MM.1S (cell line): ENCODE measurements at places on chromosomes 3 and 15.

DNA sequence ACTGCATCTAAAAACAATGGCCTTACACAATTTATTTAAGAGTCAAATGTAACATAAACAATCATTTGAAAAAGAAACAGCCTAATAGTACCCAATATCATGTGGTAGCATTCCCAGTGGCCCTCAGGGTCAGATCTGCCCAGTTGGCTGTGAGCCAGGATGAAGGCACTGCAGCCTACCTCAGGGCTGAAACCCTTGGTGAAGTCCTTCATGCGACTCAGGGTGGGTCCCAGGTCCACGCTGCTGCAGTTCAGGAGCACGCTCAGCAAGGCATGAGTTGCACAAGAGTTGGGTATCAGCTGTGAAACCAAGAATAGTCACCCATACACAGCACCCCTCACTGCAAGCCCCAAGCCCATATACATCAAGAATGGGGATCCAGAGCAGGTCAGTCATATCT, 37.1 kb downstream of the SEMA3G start:
- no peak for DNase-seq

DNA sequence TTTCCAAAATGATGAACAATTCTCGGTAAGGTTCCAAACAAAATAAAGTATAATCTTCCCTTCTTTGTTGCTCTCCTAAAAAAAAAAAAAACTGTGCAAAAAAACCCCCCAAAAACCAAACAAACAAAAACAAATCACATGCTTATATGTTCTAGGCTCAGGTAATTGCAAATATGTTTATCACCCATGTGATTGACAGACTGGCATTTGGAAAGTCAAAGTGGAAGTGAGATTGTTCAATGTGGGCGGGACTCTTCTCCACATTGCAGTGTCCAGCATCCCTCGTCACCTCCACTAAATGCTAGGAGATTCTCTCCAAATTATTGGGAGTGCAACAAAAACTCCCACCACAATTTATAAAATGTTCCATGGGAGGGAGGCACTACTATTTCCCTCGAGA, 57.6 kb upstream of the CACNA1D start:
- no peak for DNase-seq

- no peak for DNase-seq
Observed at GRCh38 chr3:114690911-114691310, 397.1 kb downstream of the TIGIT start.

DNA sequence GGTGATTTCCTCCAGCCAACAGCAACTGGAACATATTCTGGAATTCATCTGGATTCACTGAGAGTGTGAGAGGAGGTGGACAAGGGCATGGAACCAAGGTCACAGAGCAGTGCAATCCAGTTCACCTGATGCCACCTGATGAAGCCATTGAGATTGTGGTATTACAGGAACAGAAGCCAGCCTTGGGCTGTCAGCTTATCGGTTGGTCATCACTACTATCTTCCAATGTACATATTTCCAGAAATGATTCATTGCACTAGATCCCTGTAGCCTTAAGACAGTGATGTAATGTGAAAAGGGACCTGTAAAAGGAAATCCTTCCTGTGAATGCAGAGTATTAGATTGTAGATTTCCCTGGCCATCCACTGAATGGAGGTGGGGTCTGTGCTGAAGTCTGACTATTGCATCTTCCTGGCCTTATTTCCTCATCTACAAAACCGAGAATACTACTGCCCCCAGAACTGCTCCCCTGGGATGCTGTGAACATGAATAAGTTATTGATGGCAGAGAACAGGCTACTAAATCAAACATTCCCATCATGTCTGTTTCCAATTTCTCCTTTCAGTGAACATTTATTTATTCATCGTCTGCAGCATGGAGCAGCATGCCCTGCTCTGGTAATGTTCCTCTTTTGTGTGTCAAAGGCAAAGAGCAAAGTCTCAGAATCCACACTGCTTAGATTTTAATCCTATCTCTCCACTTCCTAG, 47.4 kb upstream of the TPM1 start:
- no peak for DNase-seq

GRCh38 chr3:194828116-194828515, 142.4 kb downstream of the FAM43A start:
- no peak for DNase-seq

- peak; percentile 97 for DNase-seq
Observed at GRCh38 chr3:130850044-130850797, 43.7 kb upstream of the ATP2C1 start.

DNA sequence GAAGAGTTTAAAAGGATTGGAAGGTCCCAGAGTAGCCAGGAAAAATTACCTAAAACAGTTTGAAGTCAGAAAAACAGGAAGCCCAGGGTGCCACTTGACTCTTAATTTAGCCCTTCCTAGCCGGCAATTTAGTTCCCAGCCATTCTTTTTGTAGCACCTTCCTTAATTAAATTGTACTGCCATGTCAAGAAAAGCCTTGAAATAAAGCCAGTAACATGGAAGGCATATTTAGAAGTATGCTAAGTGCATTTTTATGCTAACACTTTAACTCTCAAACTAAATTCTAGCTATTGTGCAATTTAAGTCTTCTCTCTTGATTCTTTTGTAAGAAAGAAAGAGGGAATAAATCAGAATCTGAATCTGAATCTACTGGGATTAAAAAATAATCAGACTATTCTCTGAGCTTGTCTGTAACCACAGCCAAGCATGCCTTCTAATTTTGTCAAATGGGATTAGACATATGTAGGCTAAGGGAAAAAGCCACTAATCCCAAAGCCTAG, 43.2 kb downstream of the MAP3K13 start:
- DNase-seq: no peak

DNA sequence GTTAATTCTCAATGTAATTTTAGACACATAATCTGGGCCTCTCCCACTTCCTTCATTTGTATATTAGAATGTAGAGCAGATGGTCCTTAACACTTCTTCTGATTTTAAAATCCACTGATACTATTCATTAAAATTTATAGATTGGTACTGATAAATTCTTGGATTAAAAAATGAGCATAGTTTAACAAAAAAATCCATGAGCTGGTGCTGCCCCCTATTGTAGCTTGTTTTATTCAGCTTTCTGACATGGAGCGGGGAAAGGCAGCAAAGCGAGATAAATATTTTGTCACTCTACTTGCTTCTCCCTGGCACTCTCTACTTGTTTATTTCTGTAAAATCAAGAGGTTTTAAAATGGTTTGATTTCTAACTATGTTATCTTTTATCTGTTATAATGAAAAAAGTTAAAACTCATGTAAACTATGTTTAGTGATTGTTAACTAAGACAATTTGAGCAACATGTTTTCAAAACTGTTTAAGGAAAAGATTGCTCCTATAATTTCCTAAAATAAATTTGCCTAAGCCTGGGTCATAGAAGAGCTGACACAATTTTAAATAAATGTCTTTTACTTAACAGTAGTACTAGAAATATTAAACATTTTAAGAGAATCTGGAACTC, 26.5 kb upstream of the PLOD2 start:
- peak; percentile 10 for DNase-seq

DNA sequence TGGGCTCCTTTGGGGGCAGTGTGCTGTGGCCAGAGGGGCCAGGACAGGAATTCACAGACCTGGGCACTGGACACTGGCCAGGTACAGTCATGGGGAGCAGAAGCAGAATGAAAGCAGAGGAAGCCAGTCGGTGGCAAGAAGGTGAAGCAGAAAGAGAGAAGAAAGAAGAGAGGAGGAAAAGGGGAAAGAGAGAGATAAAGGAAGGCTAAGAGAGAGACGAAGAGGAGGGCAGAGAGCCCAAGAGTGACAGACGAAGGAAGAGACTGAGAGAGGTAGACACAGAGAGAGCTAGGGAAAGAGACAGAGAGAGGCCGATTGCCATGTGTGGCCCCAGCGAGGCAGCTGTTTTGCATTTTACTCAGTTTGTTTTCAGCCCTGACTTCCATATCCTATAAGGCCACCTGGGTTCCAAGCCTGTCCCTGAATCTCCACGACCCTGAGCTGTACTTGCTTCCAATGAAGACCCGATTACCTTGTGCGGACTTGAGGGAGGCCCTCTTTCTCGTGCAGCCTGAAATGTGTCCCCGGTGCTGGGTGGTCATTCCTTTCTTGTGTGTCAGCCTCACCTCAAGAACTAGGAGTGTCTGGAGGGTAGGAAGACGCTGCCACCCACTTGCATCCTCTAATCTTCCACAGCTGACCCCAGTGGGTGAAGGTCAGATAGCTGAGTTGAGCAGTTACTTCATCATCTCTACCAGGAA, 73.9 kb downstream of the LSM3 start:
- DNase-seq: no peak

GRCh38 chr3:183555541-183556081, at the start of gene KLHL6:
TSS of gene KLHL6 (minus strand) at chr3:183555706. CDS start at chr3:183555653, 53 bp downstream.
- DNase-seq: peak; percentile 90
